ENCODE measurements at places on chromosomes 6 and 20. TPM values are rescaled to one million over a fixed set of nuclear protein-coding genes. Genes with fewer than 3 reads are reported as not detected.

GRCh38 chr6:163355426-163355991 is 59.0 kb upstream of the QKI start:
- DNase-seq: no peak

DNA sequence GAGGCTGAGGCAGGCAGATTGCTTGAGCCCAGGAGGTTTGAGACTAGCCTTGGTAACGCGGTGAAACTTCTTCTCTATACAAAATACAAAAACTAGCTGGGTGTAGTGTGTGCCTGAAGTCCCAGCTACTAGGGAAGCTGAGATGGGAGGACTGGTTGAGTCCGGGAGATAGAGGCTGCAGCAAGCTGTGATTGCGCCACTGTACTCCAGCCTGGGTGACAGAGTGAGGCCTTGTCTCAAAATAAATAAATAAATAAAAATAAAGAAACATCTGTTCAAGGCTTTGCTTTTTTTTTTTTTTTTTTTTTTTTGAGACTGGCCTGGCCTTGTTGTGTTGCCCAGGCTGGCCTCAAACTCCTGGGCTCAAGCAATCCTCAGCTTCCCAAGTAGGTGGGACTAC is 23.7 kb upstream of the SLC23A2 start:
- no peak for DNase-seq

DNA sequence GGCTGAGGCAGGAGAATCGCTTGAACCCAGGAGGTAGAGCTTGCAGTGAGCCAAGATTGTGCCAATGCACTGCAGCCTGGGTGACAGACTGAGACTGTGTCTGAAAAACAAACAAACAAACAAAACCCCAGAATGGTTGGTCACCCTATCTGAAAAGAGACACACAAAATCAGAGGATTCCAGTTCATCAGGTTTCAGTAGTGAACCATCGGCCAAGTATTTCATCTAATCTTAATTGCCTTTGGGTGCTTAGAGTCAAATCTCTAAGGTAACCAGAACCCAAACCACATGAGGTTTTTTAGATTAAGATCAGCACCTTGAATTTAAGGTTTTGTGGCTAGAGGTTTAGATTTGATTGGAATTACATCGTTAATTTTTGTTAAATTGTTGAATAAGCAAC is 8.3 kb upstream of the ZBTB2 start:
- no peak for DNase-seq

GRCh38 chr6:36793913-36794712 is 45.1 kb downstream of the CPNE5 start:
- DNase-seq: peak; percentile 55

DNA sequence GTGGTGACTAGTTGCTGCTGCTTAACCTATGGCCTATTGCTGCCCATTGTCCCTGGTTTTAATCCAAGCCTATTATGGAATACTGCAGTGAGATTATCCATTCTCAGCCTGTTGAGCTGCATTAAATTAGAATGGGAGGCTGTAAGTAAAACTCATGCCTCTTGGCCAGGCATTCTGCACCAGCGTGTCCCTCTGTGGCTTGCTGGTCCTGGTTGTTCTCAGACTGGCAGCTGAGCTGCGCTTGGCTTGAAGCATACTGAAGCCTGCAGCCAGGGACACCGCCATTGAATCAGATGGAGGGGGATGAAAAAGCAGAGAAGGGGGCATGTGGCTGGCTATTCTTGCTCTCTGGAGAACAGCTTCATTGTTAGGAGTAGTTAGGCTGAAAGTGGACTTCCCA is 15.6 kb downstream of the LRRN4 start:
- no peak for DNase-seq

GRCh38 chr20:40650707-40651106 is 38.3 kb downstream of the MAFB start:
- no peak for DNase-seq

DNA sequence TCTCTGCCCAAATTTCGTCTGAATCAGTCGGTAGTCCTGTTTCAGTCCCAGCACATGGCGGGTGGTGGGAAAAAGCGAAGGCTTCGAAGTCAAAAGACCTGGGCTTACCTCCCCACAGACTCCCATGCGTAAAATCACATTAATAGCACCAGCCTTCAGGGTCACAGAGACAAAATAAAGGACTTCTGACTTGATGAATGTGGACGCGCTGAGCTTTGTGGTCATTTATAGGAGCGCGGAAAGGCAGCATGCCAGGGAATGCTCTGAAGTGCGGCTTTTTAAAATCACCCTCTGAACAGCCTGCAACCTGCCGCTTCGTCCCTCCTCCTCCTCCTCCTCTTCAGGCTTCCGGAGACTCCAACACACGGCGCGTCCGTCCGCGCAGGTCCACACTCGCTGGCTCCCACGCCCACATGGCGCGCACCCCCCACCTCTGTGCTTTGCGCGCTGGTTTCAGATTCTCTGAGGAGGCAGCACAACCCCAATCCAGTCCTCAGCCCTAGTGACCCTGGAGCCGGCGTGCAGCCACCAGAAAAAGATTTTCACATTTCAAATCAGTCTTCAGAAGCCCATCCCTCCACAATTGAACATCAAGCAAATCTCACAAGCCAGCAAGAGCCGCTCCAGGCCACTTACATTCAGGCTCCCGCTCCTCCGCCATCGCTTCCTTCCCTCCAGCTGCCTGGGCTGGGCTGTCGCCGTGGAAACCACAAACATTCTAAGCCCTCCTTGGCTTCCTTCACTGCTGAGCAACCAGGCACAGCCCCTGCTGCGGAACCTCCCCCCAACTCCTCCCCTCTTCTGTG is at the start of gene C6orf118:
Gene C6orf118 (minus strand): TSS at position 680 of the 806 bp plus-strand sequence. CDS start 19 bp downstream, at position 661.
- DNase-seq: peak; percentile 84

DNA sequence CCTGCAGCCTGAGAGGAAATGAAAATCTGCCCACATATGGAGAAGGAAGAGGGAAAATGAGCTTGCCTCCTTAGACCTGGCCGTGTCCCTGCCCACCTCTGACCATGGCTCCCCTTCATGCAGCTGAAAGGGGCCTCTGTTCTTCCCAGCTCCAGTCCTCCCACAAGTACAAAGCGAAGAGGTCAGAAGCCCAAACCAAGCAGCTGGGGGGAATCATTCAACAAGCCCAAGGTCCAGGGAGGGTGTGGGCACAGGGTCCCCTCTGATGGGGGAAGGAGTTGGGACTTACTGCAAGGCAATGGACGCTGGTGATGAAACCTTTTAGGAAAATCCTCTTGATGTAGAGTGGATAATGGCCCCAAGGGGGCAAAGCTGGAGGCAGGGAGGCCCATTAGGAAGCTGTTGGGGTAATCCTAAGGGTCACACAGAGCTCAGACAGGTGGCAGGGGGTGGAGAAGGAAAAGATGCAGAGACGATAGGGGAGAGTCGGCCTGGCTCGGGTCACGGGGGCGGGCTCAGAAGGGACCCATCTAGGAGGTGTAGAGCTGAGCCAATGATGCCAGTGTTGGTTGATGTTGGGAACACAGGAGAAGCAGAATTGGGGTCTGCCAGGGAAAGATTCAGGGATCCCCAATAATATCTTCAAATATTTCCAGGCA is 16.1 kb upstream of the GRM4 start:
- no peak for DNase-seq

- DNase-seq: no peak
Measured at GRCh38 chr6:138988469-138988834, 399 bp upstream of the REPS1 start.

GRCh38 chr6:121590438-121590837 is 155.0 kb downstream of the GJA1 start:
- no peak for DNase-seq

DNA sequence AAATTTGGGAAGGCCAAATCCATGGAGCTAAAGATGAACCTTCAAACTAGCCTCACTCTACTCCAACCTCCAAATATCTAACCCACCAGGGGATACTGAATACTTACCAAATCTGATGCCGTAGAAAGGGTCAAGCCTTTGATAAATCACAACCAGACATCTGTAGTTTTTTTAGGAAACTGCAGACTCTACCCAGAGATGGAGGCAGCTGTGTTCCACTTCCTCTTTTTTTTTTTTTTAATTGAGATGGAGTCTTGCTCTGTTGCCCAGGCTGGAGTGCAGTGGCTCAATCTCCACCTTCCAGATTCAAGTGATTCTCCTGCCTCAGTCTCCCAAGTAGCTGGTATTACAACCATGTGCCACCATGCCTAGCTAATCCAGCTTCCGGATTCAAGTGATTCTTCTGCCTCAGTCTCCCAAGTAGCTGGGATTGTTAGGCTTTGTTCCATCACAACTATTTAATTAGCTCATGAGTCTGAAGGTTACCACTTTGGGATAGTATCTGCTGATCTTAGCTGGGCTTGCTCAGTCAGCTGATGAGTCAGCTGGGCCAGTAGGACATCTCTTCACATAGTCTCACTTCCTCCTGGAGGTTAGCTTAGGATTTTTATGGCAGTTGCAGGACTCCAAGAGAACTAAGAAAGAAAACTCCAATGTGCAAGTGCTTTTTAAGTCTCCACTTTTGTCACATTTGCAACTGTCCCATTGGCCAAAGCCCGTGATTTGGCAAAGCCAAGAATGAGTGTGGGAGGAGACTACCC is 13.3 kb downstream of the FRK start:
- no peak for DNase-seq

GRCh38 chr6:3542032-3542640 is 85.3 kb upstream of the SLC22A23 start:
- DNase-seq: no peak

- no peak for DNase-seq
Measured at GRCh38 chr6:36968266-36968977, 13.9 kb downstream of the PI16 start.

TNXB gene
- polyA plus RNA-seq: 93.5 TPM

UNC5CL gene
- 0.87 TPM for polyA plus RNA-seq

GRCh38 chr6:165390475-165390874 is 81.1 kb upstream of the C6orf118 start:
- DNase-seq: no peak

- DNase-seq: no peak
Measured at GRCh38 chr6:132490024-132490423, 22.9 kb downstream of the STX7 start.

DNA sequence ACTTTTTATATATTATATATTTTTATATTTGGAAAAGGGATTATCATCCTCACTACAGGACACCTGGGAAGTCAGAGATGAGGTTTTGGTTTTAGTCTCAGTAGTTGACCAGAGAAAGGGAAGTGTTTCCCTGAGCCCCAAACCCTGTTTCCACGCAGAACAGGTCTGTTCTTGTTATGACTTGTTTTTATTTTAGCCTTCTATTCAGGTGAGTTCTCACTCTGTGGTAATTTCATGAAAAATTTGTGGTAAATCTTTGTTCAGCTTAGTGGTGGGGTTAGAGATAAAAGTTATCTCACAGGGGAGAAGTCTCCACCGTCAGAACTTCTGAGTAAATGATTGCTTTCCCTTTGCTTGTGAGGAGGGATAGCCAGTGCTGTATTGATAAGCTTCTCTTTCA is 224.9 kb downstream of the FARS2 start:
- DNase-seq: no peak

GRCh38 chr20:44218446-44218845 is 7.9 kb upstream of the OSER1 start:
- DNase-seq: no peak

GRCh38 chr6:35214869-35215664 is 1.3 kb downstream of the SCUBE3 start:
- no peak for DNase-seq

DNA sequence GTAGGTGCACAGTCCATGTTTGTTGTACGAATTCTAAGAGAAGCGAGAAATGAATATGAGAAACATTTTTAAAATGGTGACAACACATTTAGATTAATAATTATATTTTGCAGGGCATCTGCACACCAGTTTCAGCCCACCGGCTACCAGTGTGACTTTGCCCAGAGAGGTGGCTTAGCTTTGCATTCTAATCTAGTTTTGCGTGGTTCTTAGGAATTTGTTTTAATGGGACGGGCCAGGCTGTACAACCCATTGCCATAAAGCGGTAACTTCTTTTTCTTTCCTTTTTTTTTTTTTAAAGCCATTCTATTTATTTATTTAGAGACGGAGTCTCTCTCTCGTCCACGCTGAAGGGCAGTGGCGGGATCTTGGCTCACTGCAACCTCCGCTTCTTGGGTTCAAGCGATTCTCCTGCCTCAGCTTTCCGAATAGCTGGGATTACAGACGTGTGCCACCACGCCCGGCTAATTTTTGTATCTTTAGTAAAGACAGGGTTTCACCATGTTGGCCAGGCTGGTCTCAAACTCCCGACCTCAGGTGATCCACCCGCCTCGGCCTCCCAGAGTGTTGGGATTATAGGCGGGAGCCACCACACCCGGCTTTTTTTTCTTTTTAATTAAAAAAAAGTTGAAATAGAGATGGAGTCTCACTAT is 829 bp downstream of the MANBAL start:
- DNase-seq: no peak

DNA sequence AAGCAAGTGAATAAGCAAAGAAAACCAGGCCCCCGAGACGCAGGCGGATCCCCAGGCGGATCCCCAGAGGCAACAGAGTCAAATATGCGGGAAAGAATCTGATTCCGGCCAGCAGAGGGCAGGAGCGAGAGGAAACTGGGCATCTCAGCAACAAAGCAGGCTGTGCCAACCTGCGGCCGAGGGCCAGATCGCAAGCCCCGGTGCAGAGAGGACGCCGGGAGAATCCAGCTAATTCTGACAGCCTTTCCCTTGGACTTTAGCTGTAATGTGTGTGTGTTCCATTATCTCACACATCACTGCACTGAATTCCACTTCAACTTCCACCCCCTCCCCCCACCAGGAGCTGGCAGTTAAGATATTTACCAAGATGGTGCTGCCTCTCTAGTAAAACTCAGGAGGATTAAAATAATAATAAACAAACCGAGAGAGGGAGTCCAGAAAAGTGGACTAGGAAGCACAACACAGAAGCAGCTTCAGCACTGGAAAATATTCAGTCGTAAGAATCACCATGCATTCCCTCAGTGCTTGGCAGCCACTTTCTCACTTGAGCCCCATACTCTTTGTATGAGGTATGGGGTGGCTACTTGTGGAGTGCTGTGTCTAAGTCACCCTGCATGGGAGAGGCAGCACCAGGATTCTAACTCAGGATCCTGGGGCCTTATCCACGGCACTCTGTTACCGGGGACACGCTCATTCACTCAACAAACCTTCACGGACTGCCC is 66.2 kb upstream of the SNX9 start:
- DNase-seq: peak; percentile 47

DNA sequence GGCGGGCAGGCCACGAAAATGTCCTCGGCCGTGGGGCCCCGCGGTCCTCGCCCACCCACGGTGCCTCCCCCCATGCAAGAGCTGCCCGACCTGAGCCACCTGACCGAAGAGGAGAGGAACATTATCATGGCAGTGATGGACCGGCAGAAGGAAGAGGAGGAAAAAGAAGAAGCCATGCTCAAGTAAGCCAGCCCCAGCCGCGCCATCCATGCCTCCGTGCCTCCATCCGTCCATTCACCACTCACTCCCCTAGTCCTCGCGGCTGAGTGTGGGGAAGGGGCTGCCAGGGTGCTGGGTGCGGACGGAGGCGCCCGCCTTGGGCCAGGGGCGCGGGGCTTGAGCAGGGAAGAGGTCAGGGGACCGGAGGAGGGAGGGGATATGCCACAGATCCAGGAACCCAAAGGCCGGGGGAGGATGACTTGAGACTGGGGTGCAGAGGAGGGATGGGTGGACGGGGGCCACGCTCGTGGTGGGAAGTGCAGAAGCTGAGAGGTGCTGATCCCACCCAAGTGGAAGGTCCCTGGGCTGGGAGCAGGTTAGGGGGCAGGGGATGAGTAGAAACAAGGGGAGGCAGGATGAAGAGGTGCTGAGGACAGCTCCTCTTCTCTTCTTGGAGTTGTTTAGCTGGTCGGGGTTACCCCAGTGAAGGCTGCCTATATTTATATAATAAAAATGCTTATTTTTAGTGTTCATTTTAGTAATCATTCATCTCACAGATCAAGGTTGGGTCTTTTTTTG is 825 bp downstream of the RIMS1 start:
- no peak for DNase-seq
